ENCODE measurements at places on chromosomes 11 and 22.

- no peak for DNase-seq
These were observed 10.8 kb downstream of the FADS2 start for GRCh38 chr11:61838921-61839320.

- no peak for DNase-seq
These were observed 17.4 kb upstream of the CLMP start for GRCh38 chr11:123212406-123212805.

- DNase-seq: no peak
These were observed 129.4 kb downstream of the SBF2 start for GRCh38 chr11:10164621-10165020.

DNA sequence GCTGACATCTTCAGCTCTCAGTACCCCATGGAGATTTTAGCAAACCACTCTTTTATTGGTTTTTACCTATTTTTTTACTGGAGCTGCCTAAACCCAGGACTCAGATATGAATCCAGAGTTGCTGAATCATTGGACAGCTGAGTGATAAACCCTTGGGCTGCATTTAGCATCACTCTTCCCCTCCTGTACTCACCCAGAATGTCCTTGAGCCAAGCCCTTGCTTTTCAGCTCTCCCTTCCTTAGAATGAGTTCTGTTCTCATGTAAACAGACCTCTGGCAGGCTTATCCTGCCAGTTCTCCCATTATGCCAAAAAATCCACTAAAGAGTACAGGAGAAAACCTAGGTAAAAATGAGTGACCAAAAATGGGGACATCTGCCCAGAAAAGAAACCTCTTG is 200.1 kb upstream of the POU2AF2 start:
- DNase-seq: no peak

GRCh38 chr11:119389611-119390254 is 8.2 kb upstream of the USP2 start:
- DNase-seq: no peak

DNA sequence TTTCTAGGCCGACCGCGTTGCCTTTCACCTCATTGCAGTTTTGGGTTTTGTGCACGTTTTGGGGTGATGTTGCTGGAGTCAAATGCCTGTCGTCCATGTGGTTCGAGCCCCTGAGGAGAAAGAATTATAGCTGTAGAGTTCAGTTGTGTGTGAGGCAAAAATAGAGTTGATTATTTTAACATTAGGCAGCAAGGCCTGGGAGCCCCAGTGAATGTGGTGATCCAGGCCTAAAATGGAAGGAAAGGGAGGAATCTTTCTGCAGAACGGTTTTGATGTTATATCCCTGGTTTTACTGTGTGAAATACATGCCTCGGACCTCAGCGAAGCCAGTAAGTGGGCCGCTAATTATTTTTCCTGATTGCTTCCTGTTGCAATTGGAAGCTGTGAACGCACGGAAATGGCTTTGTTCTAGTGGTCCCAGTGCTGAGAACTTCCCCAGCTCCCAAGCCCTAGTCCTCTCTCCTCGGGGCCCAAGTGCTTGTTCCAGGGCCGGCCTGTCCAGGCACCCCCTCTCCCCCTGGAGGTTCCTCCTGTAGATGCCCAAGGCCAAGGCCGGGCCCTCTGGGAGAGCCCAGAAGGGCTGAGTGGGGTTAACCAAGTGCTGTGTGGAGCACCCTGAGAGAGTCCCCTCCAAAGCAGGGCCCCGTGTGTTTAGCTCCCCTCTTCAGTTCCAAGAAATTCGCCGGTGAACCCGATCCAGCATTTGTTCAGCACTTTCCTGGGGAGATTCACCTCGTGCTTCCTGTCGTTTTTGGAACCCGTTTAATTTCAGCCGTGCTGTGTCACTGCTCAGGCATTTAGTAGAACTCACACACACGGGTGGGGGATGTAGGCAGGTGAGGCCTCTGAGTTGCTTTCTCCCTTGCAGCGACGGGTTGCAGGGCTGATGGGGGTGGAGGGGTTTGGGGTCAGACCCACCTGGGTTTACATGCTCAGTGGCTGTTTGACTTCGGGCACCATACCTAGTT is 2.1 kb downstream of the LRP5 start:
- no peak for DNase-seq

DNA sequence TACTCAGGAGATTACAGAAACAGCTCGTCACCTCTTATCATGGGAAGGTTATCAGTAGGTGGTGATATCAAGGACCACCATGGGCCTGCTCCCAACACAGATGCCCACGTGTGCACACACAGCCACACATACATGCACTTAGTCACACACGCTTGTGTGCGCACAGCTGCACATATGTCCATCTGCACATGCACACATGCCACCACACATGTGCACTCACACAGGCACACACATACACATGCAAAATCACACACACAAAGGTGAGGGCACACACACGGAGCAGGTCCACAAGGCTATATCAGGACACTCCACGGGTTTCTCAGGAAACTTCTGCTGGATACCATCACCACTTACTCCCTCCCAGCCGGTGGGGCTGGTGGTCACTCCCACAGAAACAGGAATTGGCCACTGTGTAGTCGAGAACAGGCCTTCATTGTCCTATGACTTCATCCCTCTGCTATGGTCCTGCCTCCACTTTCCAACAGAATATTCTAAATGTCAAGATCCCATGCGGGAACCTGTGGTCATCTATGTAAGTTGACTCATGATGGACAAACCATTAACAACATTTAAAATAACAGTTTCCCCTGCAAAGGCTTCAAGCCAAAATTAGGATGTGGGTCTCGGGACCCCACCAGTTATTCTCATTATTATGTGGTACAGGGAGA is 2.2 kb downstream of the C11orf24 start:
- no peak for DNase-seq

DNA sequence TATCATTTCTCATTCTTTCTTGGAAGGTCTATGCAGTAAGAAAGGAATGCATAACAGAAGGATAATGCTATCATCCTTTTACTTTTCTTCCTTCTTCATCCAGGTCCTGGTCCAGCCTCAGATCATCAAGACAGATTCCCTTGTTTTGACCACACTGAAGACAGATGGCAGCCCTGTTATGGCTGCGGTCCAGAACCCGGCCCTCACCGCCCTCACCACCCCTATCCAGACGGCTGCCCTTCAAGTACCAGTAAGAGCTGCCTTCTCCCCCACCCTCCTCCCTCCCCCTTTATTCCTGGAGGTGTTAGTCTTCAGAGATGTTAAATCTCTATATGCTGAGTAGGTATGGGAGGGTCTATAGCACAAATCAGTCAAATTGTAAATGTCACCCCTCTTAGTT is 37.9 kb downstream of the SREBF2 start:
- DNase-seq: no peak

GRCh38 chr11:4991060-4991459 is 3.6 kb upstream of the OR51L1 start:
- DNase-seq: no peak

- no peak for DNase-seq
These were observed 44.5 kb downstream of the SLC22A24 start for GRCh38 chr11:63099555-63099954.

DNA sequence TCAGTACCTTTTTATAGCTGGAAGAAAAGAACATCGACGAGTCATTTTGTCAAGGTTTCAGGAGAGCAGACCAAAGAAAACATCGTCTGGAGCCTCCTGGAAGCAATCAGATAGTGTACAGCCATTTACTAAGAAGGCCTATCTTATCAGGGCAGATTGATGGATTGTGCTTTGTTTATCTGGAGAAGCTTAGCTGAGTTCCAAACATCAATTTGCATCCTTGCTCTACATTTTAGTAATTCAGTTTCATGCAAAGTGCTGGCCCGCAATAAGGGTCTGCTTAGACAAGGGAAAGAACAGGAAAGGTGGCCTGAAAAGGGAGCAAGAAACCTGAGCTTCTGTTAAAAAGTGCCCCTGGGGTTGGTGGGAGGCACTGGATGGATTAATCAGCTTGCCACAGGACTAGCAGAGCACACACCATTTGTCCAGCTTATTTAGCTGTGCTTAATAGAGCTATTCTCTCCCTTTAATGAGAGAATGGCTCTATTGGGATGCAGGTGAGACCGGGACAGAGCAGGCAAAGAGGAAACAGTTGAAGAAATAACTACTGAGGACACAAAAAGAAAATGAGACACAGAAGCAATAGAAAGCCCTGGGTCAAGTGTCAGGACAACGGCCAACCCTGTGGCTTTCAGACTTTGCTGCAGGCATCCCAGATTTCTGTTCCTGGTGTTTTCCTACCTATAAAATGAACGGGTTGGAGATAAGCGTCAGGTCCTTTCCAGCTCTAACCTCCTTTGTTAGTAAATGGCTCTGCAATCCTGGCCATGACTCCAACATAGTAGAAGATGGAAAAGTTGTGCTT is 122.1 kb upstream of the TTC12 start:
- DNase-seq: no peak

DNA sequence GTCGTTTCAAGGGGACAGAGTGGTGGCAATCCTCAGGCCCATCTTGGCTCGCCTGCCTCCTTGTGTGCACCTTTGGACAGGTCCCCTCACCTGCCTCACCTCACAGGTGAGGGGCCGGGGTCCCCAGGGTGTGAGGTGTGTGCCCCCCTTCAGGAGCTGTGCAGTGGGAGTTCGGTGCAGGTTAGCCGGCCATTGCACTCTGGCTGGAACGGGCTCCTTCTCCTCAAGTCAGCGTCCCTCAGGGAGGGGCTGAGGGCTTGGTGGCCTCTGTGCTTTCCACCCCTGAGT is 269.1 kb downstream of the TBC1D22A start:
- no peak for DNase-seq

- DNase-seq: no peak
These were observed 63.9 kb downstream of the SYN3 start for GRCh38 chr22:32994041-32994830.

Measured in CD4-positive, alpha-beta T cell treated with Interleukin-6 for 4 hours (primary cell).